ENCODE measurements at places on chromosomes 6 and 20.

GRCh38 chr6:132359886-132360285, 41.4 kb downstream of the MOXD1 start:
- no peak for DNase-seq

GRCh38 chr20:57667388-57667787, 42.4 kb downstream of the PMEPA1 start:
- no peak for DNase-seq

DNA sequence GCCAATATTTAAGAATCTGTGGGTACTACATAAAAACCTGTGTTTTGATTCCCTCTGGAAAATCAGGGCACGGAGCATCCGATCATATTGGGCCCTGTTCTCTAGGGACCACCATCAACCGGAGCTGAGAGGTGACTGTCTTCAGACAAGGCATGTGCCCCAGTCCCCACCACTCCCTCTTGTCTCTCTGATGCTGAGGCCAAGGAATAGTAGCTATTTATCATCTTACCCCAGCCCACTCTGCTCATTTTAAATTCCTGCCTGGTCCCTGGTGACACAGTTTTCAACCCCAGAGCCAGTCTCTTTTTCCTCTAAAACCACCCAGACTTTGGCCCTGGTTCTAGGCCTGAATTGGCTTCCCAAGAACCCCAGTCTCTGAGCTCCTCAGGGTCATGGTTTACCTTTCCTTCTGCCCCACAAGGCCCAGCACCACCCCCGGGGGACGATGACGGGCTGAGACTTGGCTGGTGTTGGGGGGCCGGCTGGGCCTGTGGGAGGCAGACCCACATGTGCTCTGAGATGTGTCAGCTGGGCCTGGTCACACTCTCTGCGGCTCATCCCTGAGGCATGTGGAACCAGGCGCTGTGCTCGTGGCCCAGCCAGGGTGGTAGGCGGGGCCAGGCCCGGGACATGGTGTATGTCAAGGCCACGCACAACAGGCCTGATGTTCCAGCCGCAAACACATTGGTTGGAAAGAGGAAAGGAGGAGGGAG, 114.4 kb downstream of the CEBPB start:
- DNase-seq = no peak

- no peak for DNase-seq
These were observed 109.0 kb downstream of the GJA10 start for GRCh38 chr6:90003069-90003795.

DNA sequence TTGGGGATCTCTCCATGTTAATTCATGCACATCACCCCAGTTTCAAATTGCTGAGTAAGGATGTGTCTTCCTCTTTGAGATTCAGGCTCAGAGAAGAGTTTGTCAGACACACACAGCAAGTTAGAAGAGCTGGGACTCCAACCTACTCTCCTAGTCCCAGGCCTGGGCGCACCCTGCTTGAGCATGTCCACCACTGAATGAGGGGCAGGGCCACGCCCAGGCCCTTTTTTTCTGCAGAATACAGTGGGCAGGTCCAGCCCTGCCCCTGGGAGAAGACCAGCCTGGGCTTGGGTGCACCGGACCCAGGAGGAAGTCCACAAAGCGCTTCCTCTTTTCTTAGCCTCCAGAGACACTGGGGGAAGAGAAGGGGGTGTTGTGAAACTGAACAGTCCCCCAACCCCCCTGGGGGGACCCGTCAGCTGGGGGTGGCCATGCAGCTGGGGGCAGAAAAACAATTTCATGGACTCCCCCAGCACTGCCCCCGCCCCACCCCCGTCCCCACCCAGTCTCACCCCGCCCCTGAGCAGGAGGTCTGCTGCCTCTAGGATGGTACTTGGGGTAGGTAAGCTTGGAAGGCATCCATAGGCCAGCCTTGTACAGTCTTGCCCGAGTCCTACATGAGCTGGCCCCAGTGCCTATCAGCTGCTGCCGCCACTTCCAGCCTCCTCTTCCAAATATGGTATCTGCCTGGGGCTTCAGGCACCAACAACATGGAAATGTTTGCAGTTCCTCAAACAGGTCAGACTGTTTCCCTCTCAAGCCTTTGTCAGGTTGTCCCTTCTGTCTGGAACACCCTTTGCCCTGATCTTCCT, 11.7 kb upstream of the HCK start:
- no peak for DNase-seq

DNA sequence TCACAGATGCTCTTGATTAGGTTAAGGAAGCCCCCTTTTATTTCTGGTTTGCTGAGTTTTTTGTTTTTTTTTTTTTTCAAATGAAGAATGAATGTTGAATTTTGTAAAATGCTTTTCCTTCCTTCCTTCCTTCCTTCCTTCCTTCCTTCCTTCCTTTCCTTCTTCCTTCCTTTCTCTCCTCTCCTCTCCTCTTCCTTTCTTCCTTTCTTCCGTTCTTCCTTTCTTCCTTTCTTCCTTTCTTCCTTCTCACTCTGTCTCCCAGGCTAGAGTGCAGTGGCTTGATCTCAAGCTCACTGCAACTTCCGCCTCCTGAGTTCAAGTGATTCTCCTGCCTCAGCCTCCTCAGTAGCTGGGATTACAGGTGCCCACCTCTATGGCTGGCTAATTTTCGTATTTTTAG, 158.2 kb downstream of the ZFAND3 start:
- no peak for DNase-seq

DNA sequence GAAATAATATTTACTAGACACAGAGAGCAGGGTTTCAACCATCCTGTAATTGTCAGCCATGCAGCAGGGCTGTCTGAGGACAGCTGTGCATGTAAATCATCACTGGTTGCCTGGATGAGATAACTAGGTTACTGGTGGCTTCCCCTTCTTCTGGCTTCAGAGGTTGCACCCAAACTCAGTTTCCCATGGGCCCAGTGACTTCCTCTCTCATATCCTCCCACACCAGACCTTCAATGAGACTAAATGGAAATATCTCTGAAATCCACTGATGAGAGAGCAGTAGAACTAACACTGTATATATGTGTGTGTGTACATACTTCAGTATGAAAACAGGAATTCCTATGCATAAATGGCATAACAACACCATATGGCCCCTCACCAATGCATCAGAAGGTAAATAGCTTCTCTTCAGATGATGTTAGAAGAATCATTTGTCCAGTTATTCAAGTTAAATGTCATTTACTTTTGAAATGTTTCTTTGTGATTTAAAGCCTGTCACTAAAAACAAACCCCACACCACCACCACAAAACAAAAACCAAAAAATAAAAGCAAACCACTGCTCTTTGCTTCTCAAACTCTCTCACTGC, 51.0 kb upstream of the IL20RA start:
- no peak for DNase-seq

DNA sequence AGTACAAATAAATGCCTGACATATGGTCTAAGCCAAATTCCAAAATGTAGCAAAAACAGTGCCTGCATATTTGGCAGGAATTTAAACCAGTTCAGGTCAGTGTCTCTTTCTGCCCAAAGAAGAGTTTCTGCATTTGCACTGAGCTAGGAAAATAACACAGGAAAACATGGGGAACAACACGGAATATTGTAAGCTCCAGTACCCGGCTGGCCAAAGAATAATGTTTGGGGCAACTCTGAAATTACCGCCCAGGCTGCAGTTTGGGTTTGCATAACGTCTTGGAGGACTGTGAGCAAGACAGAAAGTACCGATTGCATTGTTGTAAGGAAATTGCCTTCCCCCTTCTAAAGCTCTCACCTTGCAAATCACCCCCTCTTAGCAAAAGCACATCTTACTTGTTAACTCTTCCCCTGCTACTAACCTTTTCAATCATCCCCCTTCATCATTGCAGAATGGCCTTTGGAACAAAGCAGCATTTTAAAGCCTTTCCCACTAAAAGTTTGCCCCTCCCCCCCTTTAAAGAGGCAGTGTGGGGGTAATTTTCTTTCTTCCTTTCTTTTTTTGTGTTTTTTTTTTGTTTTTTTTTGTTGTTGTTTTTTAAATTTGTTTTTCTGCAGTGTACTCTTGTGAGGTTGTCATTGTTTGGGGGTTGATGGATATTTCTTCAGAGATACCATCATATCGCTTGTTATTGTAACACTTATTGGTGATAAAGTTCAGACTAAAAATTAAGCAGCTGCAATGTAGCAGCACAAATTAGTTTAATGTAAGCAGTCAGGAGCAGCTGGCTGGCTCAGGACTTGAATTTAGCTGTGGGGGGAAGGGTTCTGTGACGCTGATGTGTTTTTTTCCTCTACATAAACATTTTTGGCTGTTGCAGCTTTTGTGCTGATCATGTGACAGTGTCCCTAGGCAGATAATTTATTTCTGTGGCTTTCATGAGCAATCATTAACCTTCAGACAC, 100.0 kb upstream of the CITED2 start:
- DNase-seq = no peak

- DNase-seq = no peak
These were observed 280.8 kb downstream of the SOX4 start for GRCh38 chr6:21874372-21874771.

- DNase-seq = no peak
These were observed 110.7 kb downstream of the CHD6 start for GRCh38 chr20:41507436-41507835.

GRCh38 chr6:108113557-108114519, 39.3 kb upstream of the OSTM1 start:
- DNase-seq = no peak

GRCh38 chr6:156182356-156182755, 594.8 kb upstream of the ARID1B start:
- DNase-seq = no peak

- no peak for DNase-seq
These were observed 25.6 kb upstream of the HLA-DQB1 start for GRCh38 chr6:32692019-32692418.

DNA sequence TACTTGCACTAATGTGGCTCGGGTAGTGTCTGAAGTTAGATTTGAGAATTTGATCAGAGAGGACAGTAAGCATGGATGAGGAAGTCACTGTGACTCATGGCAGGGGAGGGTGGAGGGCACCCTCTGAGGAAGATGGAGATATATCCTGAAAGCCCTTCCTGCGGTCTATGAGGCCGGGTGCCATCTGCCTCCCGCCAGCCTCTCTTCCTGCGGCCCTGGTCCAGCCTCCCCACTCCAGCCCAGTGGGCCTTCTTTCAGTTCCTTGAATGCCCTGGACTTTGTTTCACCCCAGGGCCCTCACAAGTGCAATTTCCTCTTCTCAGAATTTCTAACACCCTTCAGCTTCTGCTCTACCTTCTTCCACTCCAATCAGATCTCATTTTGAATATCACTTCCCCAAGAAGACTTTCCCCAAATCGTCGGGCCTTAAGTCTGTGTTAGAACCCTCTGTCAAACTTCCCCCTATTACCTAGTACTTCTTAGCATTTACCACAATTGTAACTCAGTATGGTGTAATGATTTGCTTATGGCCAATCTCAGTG, 20.2 kb upstream of the TNFAIP3 start:
- DNase-seq = no peak

- DNase-seq = no peak
These were observed 3.8 kb downstream of the SLC2A4RG start for GRCh38 chr20:63743210-63743970.

DNA sequence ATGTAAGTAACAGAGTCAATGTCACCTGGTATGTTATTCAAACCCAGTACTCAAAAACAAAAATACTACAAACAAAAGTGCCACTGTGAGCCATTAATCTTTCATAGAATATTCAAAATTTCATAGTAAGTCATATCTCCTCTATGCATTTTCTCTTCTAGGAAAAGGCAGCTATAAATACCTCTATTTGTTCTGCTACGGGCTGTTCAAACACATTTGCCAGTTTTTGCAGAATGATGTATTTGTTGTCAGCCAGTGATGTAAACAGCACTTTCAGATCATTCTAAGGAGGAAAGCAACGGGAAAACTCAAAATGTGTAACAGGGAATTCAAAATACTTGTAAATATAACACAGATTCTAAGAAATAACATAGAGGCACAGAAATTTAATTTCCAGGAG, 388.2 kb downstream of the SYNE1 start:
- DNase-seq = no peak

- no peak for DNase-seq
These were observed 10.8 kb downstream of the MCUR1 start for GRCh38 chr6:13803581-13803980.

- no peak for DNase-seq
These were observed 55.4 kb downstream of the RIPOR3 start for GRCh38 chr20:50635676-50636600.

- DNase-seq = no peak
These were observed 21.5 kb downstream of the CST5 start for GRCh38 chr20:23857962-23858595.

DNA sequence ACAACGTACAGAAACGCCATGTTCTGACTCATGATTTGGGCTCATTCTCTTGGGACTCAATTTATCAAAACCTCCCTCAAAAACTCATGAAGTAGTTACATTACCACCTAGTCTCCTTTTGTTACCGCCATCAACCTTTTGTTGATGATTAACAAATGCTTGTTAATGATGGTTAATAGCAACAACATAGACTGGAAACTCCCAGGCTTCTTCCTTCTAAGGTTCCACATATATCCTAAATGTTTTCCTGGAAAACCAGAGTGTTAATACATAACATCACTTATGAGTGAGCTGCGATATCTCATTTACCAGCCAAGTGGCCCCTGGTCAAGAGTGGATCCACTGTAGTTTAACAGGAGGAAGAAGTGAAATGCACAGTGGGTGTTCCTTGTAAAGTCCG, 176.3 kb downstream of the ERMARD start:
- DNase-seq = no peak

DNA sequence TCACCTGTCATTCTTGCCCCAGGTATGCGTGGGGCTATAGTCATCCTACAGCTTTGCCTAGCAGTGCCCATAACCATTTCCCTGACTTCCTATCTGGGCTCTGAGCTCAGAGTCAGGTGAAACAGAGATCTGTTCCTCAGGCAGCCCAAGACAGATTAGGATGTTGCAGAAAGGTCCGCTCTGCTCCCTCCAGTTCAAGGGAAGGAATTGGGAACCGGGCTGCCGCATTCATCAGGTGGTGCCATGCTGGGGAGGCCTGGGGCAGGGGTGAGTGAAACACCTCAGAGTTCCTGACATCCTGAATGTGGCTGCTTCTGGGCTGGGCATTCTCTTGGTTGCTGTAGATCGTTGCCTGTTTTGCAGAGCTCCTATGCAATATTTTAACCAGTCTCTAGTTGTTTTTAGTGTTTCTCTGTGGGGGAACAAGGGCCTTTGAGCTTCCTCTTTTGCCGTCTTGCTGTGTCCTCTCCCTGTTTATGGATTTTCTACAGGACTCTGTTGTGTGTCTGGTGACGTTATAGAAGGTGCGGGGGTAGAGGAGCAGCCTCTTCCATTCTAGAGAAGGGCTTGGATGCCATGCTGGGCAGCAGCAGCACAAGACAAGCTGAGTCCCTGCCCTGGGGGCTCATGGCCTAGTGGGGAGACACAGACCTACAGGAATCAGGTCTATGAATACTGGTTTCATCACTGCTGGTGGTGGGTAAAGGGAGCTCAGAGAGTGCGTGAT, 9.2 kb downstream of the ENTPD6 start:
- no peak for DNase-seq

GRCh38 chr20:23097636-23098580, 11.8 kb upstream of the CD93 start:
- no peak for DNase-seq
